ENCODE measurements at places on chromosomes 4 and X. TPM values are rescaled to one million over a fixed set of nuclear protein-coding genes. Genes with fewer than 3 reads are reported as not detected.

The HOPX gene
- 0.52 TPM for polyA plus RNA-seq

The RAB33A gene
- polyA plus RNA-seq = 1.6 TPM

The MAGEE1 gene
- not detected for polyA plus RNA-seq

The NMU gene
- polyA plus RNA-seq = not detected

The ARHGAP4 gene
- polyA plus RNA-seq = 508 TPM

The ANKRD50 gene
- 2.6 TPM for polyA plus RNA-seq

The VCX gene
- not detected for polyA plus RNA-seq
